ENCODE measurements at places on chromosomes 3 and 15.

GRCh38 chr3:42308651-42309050 lies 42.7 kb upstream of the CCK start:
- no peaks in the 10 kb centered on the region for H3K27me3 ChIP-seq
- H3K4me1 ChIP-seq, result no peaks in the 10 kb centered on the region
- no peak overlapping the region for H3K27ac ChIP-seq
- no peaks in the 10 kb centered on the region for H3K36me3 ChIP-seq
- no peak overlapping the region for H3K4me3 ChIP-seq
- no peak for DNase-seq

GRCh38 chr3:10398341-10398740 lies 77.4 kb upstream of the SEC13 start:
- H3K4me3 ChIP-seq, result no peak overlapping the region
- no peaks in the 10 kb centered on the region for H3K4me1 ChIP-seq
- no peaks in the 10 kb centered on the region for H3K36me3 ChIP-seq
- no peak overlapping the region for H3K27ac ChIP-seq
- no peak for DNase-seq

DNA sequence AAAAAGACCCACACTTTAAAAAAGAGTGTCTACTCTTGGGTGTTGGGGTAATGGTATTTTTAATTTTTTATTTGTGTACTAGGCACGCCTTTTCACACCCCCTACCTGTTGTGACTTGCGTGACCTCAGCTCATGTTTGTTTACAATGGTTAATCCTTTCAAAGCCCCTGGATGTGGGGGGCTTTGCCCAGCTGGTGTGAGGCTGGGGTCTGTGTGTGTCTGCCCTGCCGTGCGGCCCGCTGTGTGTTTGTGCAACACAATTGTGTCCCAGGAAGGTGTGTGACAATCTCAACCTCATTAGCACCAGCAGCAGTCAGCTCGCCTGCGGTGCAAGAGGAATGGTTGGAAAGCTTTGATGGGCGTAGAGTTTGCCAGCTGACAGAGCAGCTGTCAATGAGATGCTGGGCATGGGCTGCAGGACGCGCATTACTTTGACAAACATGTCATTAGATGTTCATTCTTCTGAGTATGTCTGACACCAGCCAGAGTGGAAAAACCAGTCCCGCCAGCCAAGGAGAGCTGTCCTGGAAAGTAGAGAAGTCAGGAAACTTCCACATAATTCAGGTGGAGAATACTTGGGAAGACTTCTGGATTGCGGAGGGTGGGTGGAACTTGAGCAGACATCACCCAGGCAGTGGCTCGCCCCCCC lies 9.6 kb downstream of the LRRK1 start:
- H3K4me1 ChIP-seq, result no peaks in the 10 kb centered on the region
- H3K36me3 ChIP-seq, result peaks cover 7% of the 10 kb centered on the region
- no peaks in the 10 kb centered on the region for H3K27me3 ChIP-seq
- no peak overlapping the region for H3K27ac ChIP-seq
- DNase-seq, result no peak

- H3K36me3 ChIP-seq, result no peaks in the 10 kb centered on the region
- no peak overlapping the region for H3K4me3 ChIP-seq
- H3K27me3 ChIP-seq, result no peaks in the 10 kb centered on the region
- no peaks in the 10 kb centered on the region for H3K4me1 ChIP-seq
Measured at GRCh38 chr3:71990545-71990944, 205.6 kb upstream of the PROK2 start.

GRCh38 chr3:144409319-144409718 lies 437.7 kb downstream of the DIPK2A start:
- H3K4me3 ChIP-seq, result no peak overlapping the region
- no peak overlapping the region for H3K27ac ChIP-seq
- H3K36me3 ChIP-seq, result no peaks in the 10 kb centered on the region
- no peaks in the 10 kb centered on the region for H3K4me1 ChIP-seq

- DNase-seq, result no peak
- peak overlapping the region; percentile 50 for H3K27ac ChIP-seq
- no peaks in the 10 kb centered on the region for H3K36me3 ChIP-seq
Measured at GRCh38 chr3:49351521-49352011, 6.6 kb downstream of the GPX1 start.

- no peak for DNase-seq
- H3K36me3 ChIP-seq, result no peaks in the 10 kb centered on the region
- no peak overlapping the region for H3K4me3 ChIP-seq
- H3K27ac ChIP-seq, result no peak overlapping the region
- peaks cover 7% of the 10 kb centered on the region for H3K4me1 ChIP-seq
Measured at GRCh38 chr3:197027151-197027895, 2.3 kb downstream of the MELTF start.

DNA sequence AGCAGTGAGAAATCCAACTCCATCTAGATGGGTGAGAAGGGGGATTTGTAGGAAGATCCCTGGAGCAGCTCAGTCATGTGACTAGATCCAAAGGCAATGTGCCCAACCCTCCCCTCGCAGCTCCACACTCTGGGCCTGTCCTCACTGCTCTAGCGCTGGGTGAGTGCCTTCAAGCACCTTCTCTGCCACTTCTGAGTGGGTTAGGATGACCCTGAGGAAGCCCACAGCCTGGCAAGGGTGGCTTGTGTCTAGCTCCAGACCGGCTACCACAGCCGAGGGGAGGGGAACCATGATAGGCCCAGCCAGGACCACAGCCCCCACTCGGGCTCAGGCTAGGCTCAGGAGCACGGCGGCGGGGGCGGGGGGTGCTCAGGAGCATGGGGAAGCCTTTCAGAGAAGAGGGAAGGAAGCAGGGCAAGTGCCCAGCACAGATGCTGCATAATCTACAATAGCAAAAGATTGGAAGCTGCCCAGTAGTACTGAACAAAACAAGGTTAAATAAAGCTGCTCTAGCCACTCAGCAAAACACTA lies 1.7 kb downstream of the SPATA12 start:
- peak overlapping the region; percentile 7 for H3K27ac ChIP-seq
- peaks cover 8% of the 10 kb centered on the region for H3K4me1 ChIP-seq

DNA sequence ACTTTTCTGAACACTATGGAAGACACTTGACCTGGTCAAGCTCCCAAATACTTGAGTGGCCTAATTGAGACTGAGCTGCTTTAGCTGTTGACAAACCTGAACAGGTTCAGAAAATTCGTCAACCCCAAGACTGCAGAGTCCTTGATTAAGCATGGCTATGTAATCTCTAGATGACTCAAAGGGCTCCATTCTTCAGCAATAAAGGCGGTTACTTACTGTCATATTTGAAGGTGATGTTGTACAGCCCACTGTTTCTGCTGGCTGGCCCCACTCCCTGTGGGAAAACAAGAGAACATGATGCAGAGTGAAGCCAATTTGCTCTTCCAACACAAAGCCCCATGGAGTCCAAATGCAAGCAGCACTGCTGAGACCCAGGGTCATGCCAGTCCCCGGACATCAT lies 45.1 kb downstream of the IL17RD start:
- H3K27ac ChIP-seq, result no peak overlapping the region
- no peaks in the 10 kb centered on the region for H3K4me1 ChIP-seq
- H3K27me3 ChIP-seq, result no peaks in the 10 kb centered on the region
- H3K36me3 ChIP-seq, result no peaks in the 10 kb centered on the region
- DNase-seq, result no peak

DNA sequence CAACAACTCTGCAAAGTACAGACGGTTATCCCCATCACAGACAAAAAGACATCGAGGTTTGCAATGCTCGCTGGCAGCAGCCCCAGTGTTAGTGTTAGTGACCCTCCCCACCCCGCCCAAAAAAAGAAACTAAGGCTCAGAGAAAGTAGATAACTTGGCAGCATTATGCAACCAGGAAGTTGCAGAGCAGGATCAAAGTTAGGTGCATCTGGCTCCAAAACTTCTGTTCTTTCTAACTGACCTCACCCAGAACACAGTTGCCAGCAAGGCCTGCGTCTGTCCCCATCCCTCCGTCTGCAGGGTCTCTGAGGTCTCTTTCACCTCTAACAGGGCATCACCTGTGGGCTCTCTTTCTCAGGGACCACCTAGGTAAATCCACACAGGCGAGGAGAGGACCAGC lies 51.5 kb downstream of the BDH1 start:
- H3K36me3 ChIP-seq, result no peaks in the 10 kb centered on the region
- DNase-seq, result no peak
- no peaks in the 10 kb centered on the region for H3K4me1 ChIP-seq
- H3K27me3 ChIP-seq, result no peaks in the 10 kb centered on the region
- H3K4me3 ChIP-seq, result no peak overlapping the region
- H3K27ac ChIP-seq, result no peak overlapping the region

GRCh38 chr15:40064231-40064894 lies 25.4 kb upstream of the SRP14 start:
- H3K4me3 ChIP-seq, result no peak overlapping the region
- H3K36me3 ChIP-seq, result no peaks in the 10 kb centered on the region
- H3K27me3 ChIP-seq, result no peaks in the 10 kb centered on the region

DNA sequence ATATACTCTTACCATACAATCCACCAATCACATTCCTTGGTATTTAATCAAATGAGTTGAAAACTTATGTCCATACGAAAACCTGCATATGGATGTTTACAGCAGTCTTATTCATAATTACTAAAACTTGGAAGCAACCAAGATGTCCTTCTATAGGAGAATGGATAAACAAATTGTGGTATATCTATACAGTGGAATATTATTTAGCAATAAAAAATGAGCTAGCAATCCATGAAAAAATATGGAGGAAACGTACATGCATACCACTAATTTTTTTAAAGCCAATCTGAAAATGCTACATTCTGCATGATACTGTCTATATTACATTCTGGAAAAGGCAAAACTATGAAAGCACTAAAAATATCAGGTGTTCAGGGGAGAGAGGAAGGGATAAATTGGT lies 73.9 kb upstream of the LPP start:
- H3K27ac ChIP-seq, result no peak overlapping the region
- H3K36me3 ChIP-seq, result no peaks in the 10 kb centered on the region
- H3K27me3 ChIP-seq, result no peaks in the 10 kb centered on the region

- no peak overlapping the region for H3K4me3 ChIP-seq
- H3K4me1 ChIP-seq, result no peaks in the 10 kb centered on the region
- no peaks in the 10 kb centered on the region for H3K36me3 ChIP-seq
- no peak for DNase-seq
- H3K27me3 ChIP-seq, result no peaks in the 10 kb centered on the region
Measured at GRCh38 chr3:106058475-106058874, 189.7 kb upstream of the CBLB start.

DNA sequence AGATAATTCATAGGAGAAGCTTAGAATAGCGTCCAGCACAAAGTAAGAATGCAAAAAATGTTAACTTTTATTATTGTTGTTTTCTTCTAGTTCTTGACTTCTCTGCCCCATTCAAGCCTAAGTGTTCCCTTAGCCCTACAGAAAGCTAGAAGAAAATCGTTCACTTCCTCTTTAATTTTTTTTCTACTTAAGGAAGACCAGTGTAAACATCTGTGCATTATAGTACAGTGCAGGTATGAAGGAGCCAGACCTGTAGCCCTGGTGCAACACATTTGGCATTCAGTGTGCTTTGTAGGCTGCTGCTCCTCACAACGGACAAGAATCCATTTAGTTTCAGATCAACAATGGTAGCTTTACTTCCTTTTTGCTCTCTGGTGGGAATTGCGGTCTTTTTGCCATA lies 127.8 kb upstream of the SLC7A14 start:
- no peaks in the 10 kb centered on the region for H3K36me3 ChIP-seq
- H3K4me1 ChIP-seq, result peaks cover 14% of the 10 kb centered on the region
- H3K4me3 ChIP-seq, result no peak overlapping the region
- H3K27me3 ChIP-seq, result no peaks in the 10 kb centered on the region
- DNase-seq, result no peak

DNA sequence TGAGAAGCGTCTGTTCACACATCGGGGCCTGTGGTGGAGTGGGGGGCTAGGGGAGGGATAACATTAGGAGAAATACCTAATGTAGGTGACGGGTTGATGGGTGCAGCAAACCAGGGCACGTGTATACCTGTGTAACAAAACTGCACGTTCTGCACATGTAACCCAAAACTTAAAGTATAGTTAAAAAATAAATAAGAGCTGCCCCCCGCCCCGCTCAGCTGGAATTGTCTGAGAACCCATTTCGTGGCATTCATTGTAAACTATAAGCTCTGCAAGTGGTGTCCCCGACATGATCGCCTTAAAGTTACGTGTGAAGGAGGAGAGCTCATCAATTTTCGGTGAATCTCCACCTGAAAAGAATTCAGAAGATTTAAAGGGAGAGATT lies 7.3 kb upstream of the LIPH start:
- H3K4me1 ChIP-seq, result no peaks in the 10 kb centered on the region
- no peaks in the 10 kb centered on the region for H3K36me3 ChIP-seq
- no peak overlapping the region for H3K27ac ChIP-seq
- H3K27me3 ChIP-seq, result no peaks in the 10 kb centered on the region
- H3K4me3 ChIP-seq, result no peak overlapping the region

GRCh38 chr3:132134611-132135010 lies 99.8 kb upstream of the CPNE4 start:
- peaks cover 14% of the 10 kb centered on the region for H3K4me1 ChIP-seq
- no peak for DNase-seq
- no peaks in the 10 kb centered on the region for H3K27me3 ChIP-seq
- peak overlapping the region; percentile 85 for H3K27ac ChIP-seq
- H3K36me3 ChIP-seq, result no peaks in the 10 kb centered on the region

GRCh38 chr3:71813704-71814103 lies 28.8 kb upstream of the PROK2 start:
- no peaks in the 10 kb centered on the region for H3K27me3 ChIP-seq
- no peaks in the 10 kb centered on the region for H3K4me1 ChIP-seq

GRCh38 chr3:120688121-120688520 lies 6.1 kb upstream of the HGD start:
- no peaks in the 10 kb centered on the region for H3K27me3 ChIP-seq
- no peak overlapping the region for H3K27ac ChIP-seq
- peaks cover 4% of the 10 kb centered on the region for H3K36me3 ChIP-seq
- DNase-seq, result no peak

DNA sequence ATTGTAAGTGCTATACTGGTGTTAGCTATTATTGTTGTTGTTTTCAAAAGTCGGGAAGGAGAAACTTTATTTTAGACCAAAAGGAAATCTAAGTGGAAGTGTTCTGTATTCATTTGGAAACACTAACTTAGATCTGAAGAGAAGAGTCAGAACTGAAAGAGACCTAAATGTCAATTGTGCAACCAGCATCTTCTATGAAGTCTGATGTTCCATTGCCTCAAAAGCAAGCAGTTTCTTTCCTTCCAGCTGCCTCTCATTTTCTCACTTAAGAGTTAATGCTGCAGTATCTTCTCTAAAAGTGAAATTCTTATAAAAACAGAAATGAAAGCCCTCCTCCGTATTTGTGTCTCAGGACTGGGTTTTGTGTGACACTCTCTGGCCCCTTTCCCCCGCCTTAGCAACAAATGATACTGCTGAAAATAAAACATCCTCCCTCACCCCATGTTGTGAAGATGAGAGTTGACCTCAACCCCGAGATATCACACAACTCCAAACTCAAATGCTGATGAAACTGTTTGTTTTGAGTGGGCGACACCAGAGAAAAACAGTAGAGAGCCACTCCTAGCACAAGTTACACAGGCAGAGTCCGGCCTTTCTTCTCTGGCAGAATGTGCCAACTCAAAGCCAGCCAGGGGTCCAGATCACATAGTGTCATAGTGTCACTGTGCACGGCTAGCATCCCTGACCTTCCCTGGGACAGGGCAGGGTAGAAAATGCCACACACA lies 48.9 kb downstream of the GLDN start:
- H3K4me3 ChIP-seq, result no peak overlapping the region
- no peak overlapping the region for H3K27ac ChIP-seq
- DNase-seq, result no peak
- H3K36me3 ChIP-seq, result no peaks in the 10 kb centered on the region
- no peaks in the 10 kb centered on the region for H3K4me1 ChIP-seq
- no peaks in the 10 kb centered on the region for H3K27me3 ChIP-seq
